ENCODE measurements at places on chromosomes 5 and 9. TPM values are rescaled to one million over a fixed set of nuclear protein-coding genes. Genes with fewer than 3 reads are reported as not detected.

GRCh38 chr5:15601853-15602252, 101.9 kb downstream of the FBXL7 start:
- DNase-seq: no peak

GRCh38 chr5:107468276-107468675, 202.5 kb downstream of the EFNA5 start:
- no peak for DNase-seq

GRCh38 chr9:114461468-114461867, 43.8 kb downstream of the WHRN start:
- no peak for DNase-seq

STPG3 gene
- total RNA-seq: not detected

- DNase-seq: no peak
Observed at GRCh38 chr9:124212381-124213050, 45.2 kb upstream of the NEK6 start.

GRCh38 chr5:156375895-156376495, 49.0 kb downstream of the SGCD start:
- no peak for DNase-seq

SLC9A3 gene
- total RNA-seq: 1.2 TPM

TEX48 gene
- not detected for total RNA-seq

DNA sequence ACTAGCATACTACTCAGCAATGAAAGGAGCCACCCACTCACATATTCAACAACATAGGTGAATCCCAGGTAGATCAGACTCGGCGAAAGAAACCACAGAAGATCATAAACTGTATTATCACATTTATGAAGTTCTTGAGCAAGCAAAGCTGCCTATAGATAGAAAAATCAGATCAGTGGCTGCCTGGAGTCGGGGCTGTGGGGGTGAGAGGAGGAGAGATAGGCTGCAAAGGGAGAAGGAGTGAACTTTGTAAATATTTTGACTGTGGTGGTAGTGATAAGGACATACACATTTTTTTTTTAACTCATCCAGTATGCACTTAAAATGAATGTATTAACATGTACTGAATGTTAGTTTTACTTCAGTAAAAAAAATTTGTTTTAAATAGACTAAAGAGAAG, 23.5 kb upstream of the TMEM174 start:
- no peak for DNase-seq

FOXD4L5 gene
- total RNA-seq: under 0.01 TPM

DNA sequence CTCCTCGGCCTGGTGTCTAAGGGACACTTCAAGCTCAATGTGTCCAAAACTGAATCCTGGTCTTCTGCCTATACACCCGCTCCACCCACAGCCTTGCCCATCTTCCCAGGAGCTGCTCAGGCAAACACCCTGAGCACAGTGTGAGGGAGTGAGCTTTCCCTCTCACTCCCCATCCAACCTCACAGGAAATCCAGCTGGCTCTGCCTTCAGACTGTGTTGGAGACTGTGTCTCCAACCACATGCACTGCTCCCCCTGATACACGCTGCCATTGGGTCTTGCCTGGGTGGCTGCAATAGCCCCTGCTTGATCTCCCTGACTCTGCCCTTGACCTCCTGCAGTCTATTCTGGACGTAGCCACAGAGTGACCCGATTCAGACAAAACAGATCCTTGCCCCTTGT, 319.5 kb upstream of the MSX2 start:
- no peak for DNase-seq

P4HA2 gene
- 13.9 TPM for total RNA-seq

Measured in frontal cortex (tissue), 4 donors.